Motor neuron (in vitro differentiated cells): ENCODE measurements at places on chromosomes 1 and 21. TPM values are rescaled to one million over a fixed set of nuclear protein-coding genes. Genes with fewer than 3 reads are reported as not detected.

The AKR7A3 gene
- total RNA-seq: 0.82 and 0.93 TPM in 2 replicates

The FTCD gene
- 0.83 and 1.1 TPM in 2 replicates for total RNA-seq

The FMOD gene
- 16.1 and 16.4 TPM in 2 replicates for total RNA-seq

The SPRR5 gene
- total RNA-seq: not detected in 2 replicates

The SH2D1B gene
- total RNA-seq: 0.70 and 0.71 TPM in 2 replicates

The CACYBP gene
- 82.5 and 98.6 TPM in 2 replicates for total RNA-seq

The RUSC1 gene
- 17.7 and 19.9 TPM in 2 replicates for total RNA-seq

The FHL3 gene
- 14.8 and 21.5 TPM in 2 replicates for total RNA-seq

The NR5A2 gene
- total RNA-seq: 0.96 and 1.3 TPM in 2 replicates

The BCAN gene
- 8.4 and 8.7 TPM in 2 replicates for total RNA-seq

The CD1E gene
- not detected in 2 replicates for total RNA-seq

The GOLT1A gene
- total RNA-seq: 0.57 and 1.9 TPM in 2 replicates

The ATP5IF1 gene
- total RNA-seq: 363 and 432 TPM in 2 replicates

The RIPK4 gene
- 0.39 and 0.57 TPM in 2 replicates for total RNA-seq

The PDC gene
- total RNA-seq: 0.64 and 1.1 TPM in 2 replicates

The COL24A1 gene
- 0.63 and 1.4 TPM in 2 replicates for total RNA-seq

The MAB21L3 gene
- 0.10 and 0.11 TPM in 2 replicates for total RNA-seq
